NCI-H2107 (cell line): ENCODE measurements at places on chromosomes 16 and 17.

DNA sequence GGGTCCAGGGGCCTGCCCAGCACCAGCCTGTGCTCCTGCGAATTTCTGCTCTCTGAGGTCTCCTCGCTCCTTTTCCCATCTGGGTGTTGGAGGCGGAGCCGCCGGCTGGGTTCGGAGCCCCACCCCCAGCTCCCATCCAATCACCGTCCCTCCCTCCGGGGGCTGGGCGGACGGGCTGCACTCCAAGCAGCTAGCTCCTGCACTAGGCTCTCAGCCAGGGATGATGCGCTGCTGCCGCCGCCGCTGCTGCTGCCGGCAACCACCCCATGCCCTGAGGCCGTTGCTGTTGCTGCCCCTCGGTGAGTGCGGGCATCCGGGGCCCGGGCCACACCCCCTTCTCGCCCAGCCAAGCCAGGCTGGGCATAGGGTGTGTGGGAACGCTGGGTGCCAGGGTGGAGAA lies at the start of gene NRN1L:
TSS of gene NRN1L (plus strand) at position 202 of the 400 bp plus-strand sequence. CDS start at position 221, 19 bp downstream.
- DNase-seq = no peak

DNA sequence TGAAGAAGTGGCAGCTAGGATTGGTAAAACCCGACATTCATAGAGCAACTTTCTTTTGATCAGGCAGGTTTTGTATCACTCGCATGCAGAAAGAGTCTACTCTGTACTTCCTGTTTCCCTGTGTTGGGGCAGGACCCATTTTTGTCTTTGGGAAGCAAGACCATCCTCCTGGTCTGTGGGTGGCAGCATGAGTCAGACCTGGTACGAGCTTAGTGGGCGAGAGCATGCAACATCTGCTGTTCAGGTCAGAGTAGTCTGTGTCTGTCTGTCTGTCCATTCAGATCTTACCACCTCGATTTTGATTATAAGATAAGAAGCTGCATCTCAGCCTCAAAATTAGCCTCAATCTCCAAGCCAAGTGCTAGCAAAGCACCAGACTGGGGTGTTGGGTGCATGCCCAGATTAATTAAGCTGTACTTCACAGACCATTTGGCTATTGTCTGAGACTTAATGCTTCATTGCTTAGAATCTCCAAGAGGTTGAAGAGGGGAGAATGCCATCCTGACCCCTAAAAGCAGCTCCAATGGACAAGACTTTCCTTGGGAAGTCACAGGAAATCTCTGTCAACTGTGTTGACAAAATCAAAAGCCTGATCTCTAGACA lies 110.9 kb downstream of the XYLT1 start:
- no peak for DNase-seq

DNA sequence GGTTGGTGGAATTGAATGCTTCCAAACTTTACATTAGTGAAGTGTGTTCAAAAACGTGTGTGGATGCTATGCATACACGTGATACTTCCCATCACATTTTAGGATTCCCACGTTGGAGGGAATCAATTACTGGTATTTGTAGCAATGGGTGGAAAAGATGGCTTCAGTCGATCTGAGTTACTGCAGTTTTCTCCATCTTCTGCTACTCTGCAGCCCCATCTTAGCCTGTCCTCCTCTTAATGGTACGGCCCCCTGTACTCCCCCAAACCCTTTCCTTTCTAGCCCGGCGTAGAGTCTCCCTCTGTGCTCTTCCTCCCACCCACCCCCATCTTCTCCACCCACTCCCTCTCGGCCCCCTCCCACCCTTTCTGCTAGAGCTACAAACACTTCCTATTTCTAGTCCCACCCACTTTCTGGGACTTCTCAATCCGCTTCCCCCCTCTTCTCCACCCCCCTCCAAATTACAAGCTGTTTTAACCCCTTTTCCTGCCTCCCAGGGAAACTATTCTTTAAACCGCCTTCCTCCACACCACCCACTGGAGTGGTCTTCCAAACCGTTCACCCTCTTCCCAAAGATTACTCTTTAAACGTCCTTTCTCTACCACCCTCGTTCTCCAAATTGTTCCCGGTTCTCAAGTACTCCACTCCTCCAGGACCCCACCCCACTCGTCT lies 1.1 kb downstream of the CHTF8 start:
- no peak for DNase-seq

- no peak for DNase-seq
These were observed 83.4 kb downstream of the TNFRSF13B start for GRCh38 chr17:16888413-16889087.

- DNase-seq = no peak
These were observed 44.1 kb upstream of the GRIN2A start for GRCh38 chr16:10226141-10226986.

DNA sequence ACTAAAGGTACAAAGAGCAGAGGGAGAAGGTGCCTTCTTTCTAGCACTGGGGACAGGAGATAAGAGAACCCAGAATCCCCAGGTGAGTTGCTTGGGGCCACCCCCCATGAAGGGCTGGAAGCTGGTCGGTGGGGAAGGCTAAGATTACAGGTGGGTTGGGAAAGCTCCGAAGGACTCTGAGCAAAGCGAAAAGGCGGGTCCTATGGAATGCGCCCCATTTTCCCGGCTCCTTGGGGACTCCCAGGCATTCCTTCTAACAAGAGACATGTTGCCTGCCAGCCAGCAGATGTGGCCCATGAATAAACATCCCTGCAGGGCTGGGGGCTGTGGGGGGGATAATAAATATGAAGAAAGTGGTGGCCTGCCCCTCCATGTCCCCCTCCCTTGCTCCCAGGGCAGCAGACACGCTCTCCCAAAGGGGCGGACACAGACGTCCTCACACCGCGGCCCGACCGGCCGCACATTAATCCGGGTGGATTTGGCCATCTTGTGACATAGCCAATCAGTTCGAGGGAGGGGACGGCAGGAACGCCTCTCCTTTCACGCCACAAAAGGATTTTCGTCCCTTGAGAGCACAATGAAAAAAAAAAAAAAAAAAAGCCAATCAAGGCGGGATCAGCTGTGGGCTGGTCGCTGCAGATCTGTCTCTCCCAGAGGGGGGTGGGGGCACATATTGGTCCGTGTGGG lies 98.5 kb downstream of the SOX9 start:
- no peak for DNase-seq

- no peak for DNase-seq
These were observed 8.4 kb downstream of the PIMREG start for GRCh38 chr17:6452471-6453266.

DNA sequence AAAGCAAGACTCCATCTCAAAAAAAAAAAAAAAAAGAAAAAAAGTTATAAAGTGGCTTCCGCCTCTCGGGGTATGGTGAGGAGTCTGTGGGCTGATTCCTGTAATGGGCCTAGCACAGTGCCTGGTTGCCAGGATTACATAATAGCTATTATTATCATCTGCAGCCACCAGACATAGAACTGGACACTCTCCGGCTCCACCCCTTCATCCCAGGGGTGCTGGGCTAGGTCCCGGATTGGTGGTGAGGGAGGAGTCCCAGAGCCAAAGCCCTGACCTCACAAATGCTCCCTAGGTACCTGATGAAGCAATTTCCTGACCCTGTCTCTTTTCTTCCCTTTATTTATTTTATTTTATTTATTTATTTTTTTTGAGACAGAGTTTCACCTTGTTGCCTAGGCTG lies 11.6 kb upstream of the ADGRG1 start:
- DNase-seq = no peak

- DNase-seq = no peak
These were observed 118.5 kb downstream of the C16orf78 start for GRCh38 chr16:49491771-49492761.

- no peak for DNase-seq
These were observed 229.9 kb downstream of the ABCC12 start for GRCh38 chr16:47925811-47926460.

GRCh38 chr16:84547546-84548061 lies 43.1 kb upstream of the MEAK7 start:
- DNase-seq = no peak

DNA sequence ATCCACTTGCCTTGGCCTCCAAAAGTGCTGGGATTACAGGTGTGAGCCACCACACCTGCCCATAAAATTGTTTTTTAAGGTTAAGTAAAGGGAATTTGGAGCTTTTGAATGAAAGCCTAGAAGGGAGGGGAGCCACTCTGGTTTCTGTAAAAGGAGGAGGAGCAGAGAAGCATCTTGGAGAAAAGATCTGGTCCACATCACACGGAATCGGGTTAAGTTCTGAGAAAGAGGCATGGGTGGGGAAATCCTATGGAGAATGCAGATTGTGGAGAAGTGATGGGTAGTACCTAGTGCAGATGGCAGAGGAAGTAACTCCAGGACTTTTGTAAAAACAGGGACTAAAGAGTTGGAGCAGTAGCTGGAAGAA lies 18.3 kb upstream of the CEP112 start:
- no peak for DNase-seq

DNA sequence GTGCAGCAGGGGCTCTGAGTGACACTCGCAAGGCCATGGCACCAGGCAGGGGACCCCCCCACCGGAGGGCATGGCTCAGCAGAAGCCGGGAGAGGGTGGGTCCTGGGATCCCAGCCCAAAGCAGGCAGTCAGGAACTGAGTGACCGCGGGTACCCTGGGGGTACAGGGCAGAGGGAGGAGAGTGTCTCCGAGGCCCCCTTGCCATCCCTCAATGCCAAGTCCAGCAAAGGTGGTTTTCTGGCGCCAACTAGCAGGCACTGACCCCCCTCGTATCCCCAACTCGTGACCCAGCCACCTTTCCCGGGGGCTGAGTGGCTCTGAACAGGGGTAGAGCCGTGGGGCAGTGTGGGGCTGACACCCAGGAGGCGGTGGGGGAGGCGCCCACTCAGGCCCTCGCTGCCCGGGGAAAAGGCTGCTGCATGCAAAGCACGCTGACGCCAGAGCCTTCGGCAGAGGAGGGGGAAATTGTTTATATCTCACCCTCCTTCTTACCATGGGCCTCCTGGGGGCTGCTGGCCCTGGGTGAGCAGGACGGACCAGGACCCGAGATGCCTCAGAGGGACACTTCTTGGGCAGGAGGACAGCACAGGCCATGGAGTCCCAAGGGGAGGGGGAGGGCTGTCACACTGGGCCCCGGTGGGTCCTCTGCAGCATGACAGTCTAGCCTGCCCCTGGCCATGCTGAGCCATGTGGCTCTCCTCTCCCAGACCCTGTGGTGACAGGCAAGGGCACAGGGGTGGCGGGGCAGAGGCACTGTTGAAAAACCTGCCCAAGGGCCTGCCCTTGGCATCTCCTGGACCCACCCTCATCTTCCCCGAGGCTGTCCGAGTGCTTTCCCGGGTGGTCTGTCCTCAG lies 14.6 kb upstream of the ENPP7 start:
- DNase-seq = no peak

DNA sequence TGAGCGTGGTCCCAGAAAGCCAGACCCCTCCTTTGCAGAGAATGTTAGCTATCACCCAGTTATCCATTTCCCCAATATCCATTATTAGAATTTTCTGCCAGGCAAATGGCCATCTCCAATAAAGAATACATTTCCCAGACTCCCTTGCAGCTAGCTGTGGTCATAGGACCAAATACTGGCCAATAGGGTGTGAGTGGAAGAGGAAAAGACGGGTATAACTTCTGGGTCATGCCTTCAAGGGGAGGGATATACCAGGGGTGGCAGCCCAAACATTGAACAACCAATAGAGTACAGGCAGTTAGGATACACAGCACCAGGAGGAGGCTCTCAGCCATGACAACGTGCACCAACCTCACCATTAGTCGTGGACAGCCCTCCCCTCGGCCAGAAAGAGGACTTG lies 26.1 kb upstream of the FOXF1 start:
- no peak for DNase-seq

DNA sequence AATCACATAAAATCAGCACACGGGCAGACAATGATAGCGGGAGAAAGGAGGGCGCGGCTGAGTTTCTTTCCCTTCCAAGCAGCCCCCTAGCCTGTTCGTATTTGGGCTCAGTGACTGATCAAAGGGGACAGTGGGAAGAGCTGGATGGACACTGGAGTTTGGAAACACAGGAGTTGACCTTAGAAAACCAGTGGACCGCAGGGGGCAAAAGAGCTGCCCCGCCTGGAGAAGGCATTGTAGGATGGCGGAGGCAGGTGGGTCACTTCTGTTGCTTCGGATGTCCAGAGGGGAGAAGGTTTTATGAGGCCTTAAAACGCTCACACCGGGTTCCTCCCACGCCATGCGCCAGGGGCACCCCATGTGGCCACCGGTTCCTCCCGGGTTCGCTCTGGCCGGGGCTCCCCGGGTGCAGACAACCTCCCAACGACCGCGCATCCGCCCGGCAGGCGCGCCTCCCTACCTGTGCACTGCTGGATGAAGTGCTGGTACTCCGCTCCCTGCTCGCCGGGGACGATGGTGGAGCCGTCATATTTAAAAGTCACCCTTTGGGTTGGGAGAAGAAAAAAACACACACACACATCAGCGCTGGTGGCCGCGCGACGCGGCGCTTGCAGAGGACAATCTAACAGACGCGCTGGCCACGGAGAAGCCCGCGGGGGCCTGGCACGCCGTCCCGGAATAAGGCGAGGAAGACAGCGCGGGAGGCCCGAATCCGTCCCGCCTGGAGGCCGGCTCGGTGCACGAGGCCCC lies 662 bp downstream of the COTL1 start:
- DNase-seq = no peak

DNA sequence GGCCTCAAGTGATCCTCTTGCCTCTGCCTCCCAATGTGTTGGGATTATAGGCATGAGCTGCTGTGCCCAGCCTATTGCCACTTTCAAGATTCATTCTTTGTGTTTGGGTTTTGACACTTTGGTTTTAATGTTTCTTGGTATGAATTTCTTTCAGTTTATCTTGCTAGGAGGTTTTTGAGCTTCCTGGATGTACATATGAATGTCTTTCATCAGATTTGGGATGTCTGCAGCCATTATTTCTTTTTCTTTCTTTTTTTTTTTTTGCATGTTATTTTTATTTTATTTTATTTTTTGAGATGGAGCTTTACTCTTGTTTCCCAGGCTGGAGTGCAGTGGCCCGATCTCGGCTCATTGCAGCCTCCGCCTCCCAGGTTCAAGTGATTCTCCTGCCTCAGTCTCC lies 18.5 kb downstream of the MRPL45 start:
- DNase-seq = no peak

GRCh38 chr16:81277541-81278080 lies 37.2 kb upstream of the GAN start:
- no peak for DNase-seq

GRCh38 chr17:14733376-14733775 lies 432.5 kb downstream of the HS3ST3B1 start:
- no peak for DNase-seq

GRCh38 chr16:56203052-56203451 lies 11.8 kb downstream of the GNAO1 start:
- no peak for DNase-seq

- no peak for DNase-seq
These were observed 3.3 kb downstream of the CD2BP2 start for GRCh38 chr16:30351586-30352419.

DNA sequence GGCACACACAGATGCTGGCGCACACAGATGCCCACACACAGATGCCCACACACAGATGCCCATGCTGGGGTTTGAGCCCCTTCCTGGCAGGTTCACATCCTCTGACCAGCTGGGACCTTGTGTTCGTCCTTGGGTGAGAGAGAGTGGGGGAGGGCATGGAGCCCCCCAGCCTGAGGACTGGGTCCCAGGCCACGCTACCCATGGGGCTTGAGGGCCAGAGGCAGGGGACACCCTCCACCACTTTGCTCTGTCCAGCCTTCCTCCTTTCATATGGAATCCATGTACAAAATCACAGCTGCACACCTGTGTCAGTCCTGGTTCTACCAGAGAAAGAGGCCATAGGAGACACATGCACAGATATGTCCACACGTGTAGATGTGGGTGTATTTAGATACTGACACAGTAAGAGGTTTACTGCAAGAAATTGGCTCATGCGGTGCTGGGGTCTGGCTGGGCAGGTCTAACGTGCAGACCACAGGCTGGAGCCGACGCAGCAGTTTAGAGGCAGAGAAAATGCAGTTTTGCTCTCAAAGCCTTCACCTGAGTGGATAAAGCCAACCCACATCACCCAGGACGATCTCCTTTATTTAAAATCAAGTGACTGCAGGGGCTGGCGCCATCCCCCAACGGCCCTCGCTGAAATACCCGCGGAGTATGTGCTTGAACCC lies 10.8 kb downstream of the SLC22A31 start:
- no peak for DNase-seq
